ENCODE measurements at places on chromosomes 16 and 17. TPM values are rescaled to one million over a fixed set of nuclear protein-coding genes. Genes with fewer than 3 reads are reported as not detected.

- no peak for DNase-seq
Observed at GRCh38 chr17:78667741-78668640, 90.8 kb upstream of the DNAH17 start.

DNA sequence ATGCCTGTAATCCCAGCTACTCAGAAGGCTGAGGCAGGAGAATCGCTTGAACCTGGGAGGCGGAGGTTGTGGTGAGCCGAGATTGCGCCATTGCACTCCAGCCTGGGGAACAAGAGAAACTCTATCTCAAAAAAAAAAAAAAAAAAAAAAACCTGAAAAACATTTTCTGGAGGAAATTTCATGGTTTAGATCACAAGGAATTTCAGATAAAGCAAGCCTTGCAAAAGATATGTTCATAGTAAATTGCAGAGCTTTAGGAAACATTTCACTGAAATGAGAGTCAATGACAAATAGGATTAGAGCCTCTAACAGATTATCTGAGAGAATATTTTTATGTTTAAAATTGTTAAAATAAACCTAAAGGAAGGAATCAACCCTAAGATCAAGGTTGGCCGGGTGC, 3.2 kb downstream of the TAF15 start:
- no peak for DNase-seq

- DNase-seq, result no peak
Observed at GRCh38 chr16:64428463-64429113, 693.3 kb downstream of the CDH11 start.

CLDN6 gene
- not detected for total RNA-seq

P2RX1 gene
- not detected for total RNA-seq

GRCh38 chr17:46722662-46723285, 95.7 kb downstream of the WNT3 start:
- DNase-seq, result no peak

GRCh38 chr17:39143552-39144093, 7.8 kb downstream of the PLXDC1 start:
- DNase-seq, result no peak

GRCh38 chr16:81097230-81097629, 1.0 kb upstream of the GCSH start:
- no peak for DNase-seq

All from occipital lobe (tissue), 3 donors.